Hematopoietic multipotent progenitor cell treated with erythropoietin and hydrocortisone succinate and interleukin-3 and kit ligand, for 4 days (in vitro differentiated cells): ENCODE measurements at places on chromosomes 5 and 9.

DNA sequence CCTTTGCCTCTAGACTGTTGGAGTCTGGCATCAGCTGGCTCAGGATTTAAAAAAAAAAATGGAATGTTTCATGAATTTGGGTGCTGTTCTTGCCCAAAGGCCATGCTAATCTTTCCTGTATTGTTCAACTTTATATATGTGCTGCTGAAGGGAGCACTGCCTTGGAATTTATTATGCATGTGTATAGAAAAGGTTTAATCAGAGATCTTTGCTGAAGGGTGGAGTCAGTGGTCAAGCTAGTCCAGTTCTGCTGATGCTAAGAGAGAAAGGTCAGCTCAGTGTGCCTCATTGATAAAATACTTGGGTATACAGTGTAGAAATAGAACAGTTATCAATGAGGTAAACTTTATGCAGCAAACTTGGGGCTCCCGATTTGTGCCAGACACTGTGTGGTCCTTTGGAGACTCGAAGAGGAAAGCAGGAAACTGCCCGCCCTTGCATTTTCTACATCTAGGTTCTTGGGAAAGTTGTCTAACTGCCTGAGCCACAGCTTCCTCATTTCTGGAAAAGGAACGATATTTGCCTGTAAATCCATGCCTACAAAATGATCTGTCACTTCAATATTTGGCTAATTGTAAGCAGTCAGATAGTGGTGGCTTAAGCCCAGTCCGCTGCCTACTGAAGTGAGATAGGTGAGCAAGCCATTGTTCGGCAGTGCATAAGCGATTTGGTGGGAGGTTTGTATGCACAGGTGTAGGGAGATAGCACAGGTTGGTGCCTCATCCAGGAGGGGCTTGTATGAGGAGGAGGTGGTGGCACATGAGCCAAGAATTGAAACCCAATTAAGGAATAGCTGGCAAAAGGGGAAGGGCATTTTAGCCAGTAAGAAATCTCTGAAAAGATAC, 29.2 kb upstream of the GTF2H2C start:
- no peak for DNase-seq

GRCh38 chr5:128199104-128199503, 115.5 kb downstream of the SLC12A2 start:
- no peak for DNase-seq

- no peak for DNase-seq
Observed at GRCh38 chr9:122005597-122005996, 87.5 kb downstream of the TTLL11 start.

- DNase-seq, result no peak
Observed at GRCh38 chr5:147832541-147832940, 1.1 kb upstream of the SPINK1 start.

GRCh38 chr9:103731541-103731940, 362.6 kb upstream of the SMC2 start:
- no peak for DNase-seq

DNA sequence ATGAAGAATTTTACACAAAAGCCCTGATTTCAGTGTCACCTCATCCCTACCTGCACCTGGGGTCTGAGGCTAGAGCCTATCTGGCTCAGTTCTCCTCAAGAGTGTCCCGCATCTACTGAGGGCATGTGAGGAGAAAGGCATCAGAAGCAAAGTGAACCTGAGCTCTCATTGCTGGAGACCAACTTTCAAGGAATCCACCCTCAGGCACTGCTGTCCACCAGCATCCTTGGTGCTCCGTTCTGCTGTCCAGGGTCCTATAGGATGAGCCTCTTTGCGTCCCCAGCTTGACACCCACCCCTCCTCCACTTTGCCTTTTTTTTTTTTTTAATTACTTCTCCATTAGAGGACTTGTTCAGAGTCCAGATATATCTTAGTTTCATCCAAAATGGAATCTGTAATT, 49.5 kb downstream of the CAMSAP1 start:
- DNase-seq, result no peak

GRCh38 chr5:150999704-151000442, 20.5 kb upstream of the GPX3 start:
- no peak for DNase-seq

DNA sequence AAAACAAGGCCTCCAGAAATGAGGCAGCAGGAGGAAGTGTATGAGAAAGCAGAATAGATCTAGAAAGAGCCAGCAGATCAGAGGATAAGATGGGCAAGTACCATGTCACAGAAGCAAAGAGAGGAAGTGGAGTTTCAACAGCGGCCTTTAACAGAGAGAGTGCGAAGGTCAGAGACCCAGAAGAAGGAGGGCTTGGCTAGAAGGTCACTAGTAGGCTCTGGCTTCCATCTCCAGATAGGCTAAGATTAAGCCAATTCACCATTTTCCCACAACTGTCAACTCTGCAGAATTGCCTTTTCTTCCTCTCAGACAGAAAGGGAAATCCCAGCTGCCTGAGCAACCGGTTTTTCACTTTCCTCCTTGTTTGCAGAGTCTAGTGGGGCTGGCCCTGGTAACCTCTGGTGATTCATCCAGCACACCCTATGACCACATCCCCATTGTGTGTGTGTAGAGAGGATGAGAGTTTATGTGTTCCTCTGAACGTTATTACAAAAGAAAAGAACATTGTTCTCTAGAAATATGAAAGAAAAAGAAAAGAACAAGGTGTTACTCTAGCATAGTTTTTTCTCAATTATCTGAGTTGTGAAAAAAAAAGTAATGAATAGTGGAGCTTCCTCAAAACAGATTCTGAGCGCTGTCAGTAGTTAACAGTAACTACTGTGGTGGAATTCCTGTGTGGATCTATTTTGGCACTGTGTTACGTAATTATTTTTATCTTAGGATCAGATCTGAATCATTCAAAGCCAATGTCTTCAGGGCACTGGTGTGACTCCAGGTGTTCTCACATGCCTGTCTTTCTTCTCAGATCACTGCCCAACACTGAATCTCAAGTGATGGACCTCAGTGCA, 220.4 kb downstream of the ARRDC3 start:
- peak; percentile 82 for DNase-seq

DNA sequence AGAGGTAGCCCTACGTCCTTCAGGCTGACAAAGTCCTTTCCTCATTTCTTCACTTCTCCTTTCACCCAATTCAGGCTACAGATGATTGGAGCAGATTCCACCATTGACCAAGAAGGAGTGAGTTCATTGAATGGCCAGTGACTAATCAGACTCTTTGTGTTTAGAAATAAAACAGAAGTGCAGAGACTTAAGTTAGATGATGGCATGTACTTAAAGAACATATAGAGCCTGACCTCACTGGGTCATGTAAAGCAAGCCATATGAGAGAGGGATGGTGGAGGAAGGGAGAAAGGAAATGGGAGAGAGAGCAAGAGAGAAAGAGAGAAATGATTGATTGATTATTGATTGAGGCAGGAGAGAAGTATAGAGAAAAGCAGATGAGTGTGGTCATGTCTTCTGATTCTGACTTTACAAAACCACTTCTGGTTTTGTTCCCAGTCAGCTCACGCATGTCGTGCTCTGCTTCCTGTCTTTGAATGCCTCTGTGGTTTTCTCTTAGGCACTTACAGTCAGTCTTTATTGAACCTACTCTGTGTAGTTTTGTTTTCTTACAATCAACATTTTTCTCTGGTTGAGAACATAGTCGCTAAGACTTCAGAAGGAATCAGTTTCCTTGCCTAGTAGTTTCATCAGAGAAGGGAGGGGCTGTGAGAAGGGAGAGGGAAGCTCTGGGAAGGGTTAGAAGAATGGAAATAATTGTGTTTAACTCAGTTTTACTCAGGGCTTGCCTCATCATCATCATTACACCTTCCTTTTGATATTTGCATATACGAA, 149.2 kb upstream of the KLF9 start:
- DNase-seq, result peak; percentile 82

GRCh38 chr5:174078416-174078815, 32.9 kb downstream of the NSG2 start:
- DNase-seq, result no peak

DNA sequence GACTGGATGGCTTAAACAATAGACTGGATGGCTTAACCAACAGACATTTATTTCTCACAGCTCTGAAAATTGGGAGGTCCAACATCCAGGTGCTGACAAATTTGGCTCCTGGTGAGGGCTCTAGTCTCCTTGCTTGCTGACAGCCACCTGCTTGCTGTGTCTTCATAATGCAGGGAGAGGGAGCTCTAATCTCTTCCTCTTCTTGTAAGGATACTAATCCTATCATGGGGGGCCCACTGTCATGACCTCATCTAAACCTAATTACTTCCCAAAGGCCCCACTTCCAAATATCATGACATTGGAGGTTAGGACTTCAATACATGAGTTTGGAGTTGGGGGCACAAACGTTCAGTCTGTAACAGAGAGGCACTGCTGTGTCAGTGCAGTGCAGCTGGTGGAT, 26.4 kb downstream of the FOXD1 start:
- DNase-seq, result no peak

DNA sequence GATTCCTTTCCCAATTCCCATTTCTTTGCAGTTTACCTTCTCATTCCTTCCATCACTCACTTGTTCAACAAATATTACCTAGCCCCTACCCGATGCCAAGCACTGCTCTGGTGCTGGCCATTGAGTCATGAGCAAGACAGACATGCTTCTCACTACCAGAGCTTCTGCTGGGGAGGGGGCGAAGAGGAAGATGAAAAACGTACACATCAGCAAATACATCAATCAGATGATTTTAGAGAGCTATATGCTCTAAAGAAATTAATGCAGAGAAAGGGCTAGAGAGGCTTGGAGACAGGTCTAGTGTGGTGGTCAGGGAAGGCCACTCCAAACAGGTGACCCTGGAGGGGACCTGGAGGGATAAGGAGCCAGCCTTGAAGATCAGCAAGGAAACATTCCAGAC, 14.4 kb upstream of the FAT2 start:
- DNase-seq, result no peak

DNA sequence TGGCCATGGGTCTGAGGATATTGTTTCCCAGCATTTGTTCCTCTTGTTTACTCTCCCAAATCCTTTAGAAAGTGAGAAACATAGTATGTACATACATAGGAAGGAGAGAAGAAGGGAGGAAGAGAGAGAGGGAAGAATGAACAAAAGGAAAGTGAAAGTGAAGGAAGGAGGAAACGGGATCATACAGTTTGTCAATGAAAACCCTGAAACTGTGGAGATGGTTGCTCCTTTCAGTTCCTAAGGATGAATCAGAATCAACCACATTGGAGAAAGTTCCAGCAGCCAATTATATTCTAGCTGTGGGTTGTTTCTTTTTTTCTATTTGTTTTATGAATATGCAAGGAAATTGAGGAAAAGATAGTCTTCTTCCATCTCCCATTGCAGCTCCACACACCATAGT, 396.5 kb downstream of the MLLT3 start:
- no peak for DNase-seq

GRCh38 chr5:180649297-180650039, at the start of gene FLT4:
Gene FLT4 (minus strand): TSS chr5:180649600. CDS start chr5:180649545, 55 bp downstream.
- no peak for DNase-seq

DNA sequence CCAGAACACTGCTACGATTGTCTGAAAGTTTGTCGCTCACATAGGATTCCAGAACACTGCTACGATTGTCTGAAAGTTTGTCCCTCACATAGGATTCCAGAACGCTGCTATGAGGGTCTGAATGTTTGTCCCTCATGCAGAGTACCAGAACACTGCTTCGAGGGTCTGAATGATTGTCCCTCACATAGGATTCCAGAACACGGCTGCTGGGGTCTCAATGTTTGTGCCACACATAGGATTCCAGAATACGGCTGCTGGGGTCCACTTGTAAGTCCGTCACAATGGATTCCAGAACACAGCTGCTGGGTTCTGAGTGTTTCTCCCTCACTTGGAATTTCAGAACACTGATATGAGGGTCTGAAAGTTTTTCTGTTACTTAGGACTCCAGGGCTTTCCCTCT, 203.3 kb downstream of the FOXD4L6 start:
- DNase-seq, result no peak

GRCh38 chr5:169125571-169125970, 175.4 kb downstream of the SLIT3 start:
- no peak for DNase-seq

GRCh38 chr5:55286411-55286933, 21.0 kb downstream of the DHX29 start:
- peak; percentile 74 for DNase-seq

GRCh38 chr5:98414938-98415337, 358.5 kb upstream of the RGMB start:
- DNase-seq, result no peak

- DNase-seq, result no peak
Observed at GRCh38 chr5:149794487-149794971, 64.4 kb downstream of the PPARGC1B start.

DNA sequence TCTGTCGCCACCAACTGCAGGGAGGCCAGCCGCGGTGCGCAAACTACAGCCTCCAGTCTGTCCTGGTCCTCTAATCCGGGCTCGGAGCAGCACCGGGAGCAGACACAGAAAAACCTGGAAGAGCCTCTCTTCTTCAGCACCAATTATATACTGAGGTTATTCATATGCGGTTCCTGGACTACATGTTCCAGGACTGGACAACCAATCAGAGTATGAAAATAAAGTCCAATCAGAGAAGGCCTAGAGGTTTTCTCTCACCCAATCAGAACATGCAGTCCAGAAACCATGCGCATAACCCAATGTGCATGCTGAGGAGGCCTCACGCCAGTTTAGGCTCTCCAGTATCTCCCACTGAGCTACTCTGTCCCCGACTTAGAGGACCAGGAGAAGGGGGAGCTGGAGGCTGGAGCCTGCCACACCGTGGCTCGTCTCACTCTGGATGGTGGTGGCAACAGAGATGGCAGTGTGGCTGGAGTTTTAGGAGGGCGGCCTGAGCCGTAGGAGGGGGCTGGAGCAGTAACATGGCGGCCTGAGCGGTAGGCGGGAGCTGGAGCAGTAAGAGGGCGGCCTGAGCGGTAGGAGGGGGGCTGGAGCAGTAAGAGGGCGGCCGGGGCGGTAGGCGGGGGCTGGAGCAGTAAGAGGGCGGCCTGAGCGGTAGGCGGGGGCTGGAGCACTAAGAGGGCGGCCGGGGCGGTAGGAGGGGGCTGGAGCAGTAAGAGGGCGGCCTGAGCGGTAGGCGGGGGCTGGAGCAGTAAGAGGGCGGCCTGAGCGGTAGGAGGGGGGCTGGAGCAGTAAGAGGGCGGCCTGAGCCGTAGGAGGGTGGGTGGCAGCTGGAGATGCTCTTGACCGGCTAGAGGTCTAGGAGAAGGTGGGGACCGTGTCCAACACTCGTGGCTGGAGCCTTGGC, 20.4 kb upstream of the TRIM52 start:
- no peak for DNase-seq

- DNase-seq, result no peak
Observed at GRCh38 chr5:102787134-102787533, 32.0 kb downstream of the PAM start.
